ENCODE measurements at places on chromosomes 11 and 22.
A peak's percentile ranks its signal among the peaks of the same experiment; 100 is the strongest.

- DNase-seq, result peak; percentile 76
Measured at GRCh38 chr11:65817835-65818680, 15.7 kb upstream of the SNX32 start.

DNA sequence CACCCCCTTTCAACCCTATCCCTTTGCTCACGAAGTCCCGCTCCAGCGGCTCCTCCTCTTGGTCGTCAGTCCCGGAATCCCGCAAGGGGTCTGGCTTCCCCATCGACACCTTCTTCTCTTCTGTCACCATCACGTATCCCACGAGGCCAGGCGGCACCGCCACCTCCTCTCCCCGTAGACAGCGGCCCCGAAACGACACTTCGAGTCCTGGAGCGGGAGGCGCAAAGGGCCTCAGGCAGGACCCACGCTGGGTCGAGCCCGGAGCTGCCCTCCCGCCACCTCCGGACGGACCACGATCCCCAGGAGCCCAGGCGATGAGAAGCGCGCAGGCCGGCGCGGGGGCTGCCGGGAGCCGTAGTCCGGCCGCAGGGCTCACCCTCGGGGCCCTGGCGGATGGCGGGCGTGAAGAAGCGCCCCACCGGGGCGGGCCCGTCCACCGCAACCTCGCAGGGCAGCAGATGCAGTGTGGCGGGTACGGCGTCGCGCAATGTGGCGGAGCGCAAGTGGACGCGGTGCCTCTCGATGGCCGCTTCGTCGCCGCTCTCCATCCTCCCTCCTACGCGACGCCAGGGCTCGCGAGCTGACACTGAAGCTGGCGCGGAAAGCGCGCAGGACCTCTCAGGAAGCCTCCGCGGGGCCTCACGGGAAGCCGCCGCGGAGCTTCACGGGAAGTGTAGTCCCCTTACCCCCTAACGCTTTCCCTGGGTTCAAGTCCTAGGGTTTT lies at the start of gene RNASEH2C:
Gene RNASEH2C, minus strand, starts transcription at position 588 of the 724 bp plus-strand sequence. Its CDS starts 40 bp downstream, at position 548.
- peak; percentile 78 for DNase-seq

- no peak for DNase-seq
Measured at GRCh38 chr11:70510106-70510505, 111.8 kb downstream of the CTTN start.

GRCh38 chr22:31259798-31260473 lies 32.4 kb downstream of the PIK3IP1 start:
- DNase-seq, result no peak

DNA sequence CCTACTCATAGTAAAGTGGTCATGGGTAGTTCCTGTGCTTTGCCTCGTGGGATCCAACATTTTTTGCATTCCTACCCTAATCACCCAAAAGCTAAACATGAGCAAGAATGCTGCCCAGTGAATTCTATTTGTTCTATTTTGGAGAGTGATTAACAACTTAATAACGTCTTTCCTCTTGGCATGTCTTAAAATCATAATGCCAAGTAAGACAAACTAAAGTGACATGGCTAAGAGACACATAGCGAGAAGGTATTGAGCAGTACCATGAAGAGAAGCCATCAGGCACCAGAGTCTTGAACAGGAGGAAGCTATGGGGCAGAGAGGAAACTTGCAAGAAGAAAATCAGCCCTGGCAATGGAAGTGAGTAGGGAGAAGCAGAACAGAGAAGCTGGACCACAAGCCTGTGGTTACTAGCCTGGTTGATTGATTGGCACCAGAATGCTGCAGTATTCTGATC lies 32.0 kb downstream of the EXPH5 start:
- DNase-seq, result no peak

DNA sequence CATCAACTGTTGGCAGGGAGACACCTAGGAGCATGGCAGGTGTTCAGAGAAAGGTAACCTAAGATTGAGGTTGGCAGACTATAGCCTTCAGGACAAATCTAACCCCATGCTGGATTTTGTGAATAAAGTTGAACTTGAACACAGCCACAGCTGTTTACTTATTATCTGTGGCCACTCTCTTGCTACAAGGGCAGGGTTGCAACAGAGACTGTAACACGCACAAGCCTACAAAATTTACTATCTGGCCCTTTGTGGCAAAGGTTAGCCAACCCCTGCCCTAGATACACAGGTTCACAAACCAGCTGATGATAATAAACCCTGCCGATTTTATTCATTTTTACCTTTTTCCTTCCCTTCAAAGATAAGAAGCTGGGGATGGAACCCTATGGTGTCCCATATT lies 2.5 kb downstream of the THYN1 start:
- no peak for DNase-seq

DNA sequence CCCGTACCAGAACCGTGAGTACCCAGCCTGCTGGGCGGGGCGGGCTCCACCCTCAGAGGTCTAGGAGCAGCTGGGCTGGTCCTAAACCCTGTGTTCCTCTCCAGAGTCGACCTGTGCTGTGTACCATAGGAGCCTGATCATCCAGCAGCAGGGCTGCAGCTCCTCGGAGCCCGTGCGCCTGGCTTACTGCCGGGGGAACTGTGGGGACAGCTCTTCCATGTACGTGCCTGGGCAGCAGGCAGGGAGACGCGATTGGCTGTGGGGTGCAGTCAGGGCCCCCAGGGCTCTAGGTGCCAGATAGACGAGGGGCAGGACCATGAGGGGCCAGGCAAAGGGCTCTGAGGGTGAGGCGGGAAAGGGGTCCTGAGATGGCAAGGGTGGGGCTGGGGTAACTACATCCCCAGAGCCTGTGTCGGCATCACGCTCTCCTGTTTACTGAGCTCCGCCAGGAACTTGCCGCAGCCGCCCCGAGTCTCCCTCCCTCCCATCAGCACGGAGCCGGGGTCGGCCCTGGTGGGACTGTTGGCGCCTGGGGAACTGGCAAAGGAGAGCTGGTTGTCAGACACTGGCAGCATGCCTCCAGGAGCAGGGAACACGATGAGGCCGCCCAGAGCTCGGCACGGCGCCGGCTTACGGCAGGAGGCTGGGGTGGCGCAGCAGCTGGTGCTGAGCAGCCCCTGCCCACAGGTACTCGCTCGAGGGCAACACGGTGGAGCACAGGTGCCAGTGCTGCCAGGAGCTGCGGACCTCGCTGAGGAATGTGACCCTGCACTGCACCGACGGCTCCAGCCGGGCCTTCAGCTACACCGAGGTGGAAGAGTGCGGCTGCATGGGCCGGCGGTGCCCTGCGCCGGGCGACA lies 22.9 kb upstream of the MUC5B start:
- DNase-seq, result no peak

DNA sequence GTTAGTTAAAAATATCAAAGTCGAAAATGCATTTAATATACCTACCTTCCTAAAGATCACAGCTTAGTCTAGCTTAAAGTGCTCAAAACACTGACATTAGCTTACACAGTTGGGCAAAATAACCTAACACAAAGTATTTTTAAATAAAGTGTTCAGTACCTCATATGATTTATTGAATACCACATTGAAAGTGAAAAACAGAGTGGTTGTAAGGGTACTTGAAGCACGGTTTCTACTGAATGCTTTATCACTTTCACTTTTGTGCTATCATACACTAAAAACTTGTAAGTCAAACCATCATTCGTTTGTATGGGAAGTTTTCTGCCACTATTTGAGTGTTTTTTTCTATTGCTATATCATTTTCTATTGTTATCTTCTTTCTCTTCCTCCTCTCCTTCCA lies 36.6 kb downstream of the ZBTB44 start:
- DNase-seq, result no peak

DNA sequence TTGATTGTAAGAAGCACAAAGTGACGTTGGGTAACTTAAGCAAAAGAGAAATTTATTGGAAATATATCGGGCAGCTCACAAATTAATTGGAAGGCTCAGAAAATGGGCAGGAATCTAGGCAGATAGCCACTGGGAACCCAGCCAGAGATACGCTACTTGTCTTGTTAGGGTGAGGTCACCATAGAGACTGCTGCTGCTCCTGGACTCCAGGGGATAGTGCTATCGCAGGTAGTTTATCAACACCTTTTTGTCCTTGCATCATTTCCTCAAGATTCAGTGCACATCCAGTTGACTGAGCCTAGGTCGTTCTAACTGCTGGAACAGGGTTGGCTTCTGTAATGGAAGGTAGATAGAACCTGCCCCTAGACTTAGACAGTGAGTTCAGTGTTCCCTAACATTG lies 19.6 kb downstream of the AMOTL1 start:
- DNase-seq, result no peak

DNA sequence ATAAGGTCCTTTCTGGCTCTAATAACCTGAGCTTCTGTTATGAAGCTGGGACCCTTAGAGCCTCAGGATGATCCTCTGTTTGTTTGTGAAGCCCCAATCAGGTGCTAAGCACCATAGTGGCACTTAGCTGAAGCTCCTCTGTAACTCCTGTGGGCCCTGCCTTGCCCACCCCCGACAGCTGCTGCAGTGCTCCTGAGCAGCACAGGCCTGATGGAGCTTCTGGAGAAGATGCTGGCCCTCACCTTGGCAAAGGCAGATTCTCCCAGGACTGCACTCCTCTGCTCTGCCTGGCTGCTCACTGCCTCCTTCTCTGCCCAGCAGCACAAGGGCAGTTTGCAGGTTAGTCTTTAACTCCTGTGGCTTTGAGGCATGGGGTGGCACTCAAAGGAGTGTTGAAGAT lies 19.0 kb upstream of the CCDC134 start:
- DNase-seq, result no peak

DNA sequence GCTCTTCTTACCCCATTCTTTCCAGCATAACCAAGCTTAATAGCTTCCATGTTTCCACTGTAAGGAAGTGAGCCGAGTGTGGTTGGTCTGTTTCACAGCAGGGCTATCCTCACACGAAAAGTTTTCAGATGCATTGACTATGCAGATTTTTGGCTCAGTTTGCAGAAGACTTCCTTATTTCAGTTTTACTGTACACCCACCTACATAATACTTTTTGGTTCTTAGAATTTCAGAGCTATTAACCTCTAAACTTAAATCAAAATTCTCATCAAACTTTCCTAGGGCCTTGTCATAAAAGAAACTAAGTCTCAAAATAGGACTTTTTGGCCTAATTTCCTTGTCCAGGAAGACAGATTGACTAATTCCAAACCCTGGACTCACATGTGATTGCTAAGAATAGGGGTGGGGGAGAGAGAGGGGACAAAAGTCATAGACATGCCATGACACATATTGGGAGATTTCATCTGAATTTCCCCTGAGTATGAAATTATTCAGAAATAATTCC lies 7.3 kb upstream of the EHF start:
- DNase-seq, result no peak

GRCh38 chr22:42891008-42891407 lies 33.9 kb upstream of the ARFGAP3 start:
- DNase-seq, result no peak

DNA sequence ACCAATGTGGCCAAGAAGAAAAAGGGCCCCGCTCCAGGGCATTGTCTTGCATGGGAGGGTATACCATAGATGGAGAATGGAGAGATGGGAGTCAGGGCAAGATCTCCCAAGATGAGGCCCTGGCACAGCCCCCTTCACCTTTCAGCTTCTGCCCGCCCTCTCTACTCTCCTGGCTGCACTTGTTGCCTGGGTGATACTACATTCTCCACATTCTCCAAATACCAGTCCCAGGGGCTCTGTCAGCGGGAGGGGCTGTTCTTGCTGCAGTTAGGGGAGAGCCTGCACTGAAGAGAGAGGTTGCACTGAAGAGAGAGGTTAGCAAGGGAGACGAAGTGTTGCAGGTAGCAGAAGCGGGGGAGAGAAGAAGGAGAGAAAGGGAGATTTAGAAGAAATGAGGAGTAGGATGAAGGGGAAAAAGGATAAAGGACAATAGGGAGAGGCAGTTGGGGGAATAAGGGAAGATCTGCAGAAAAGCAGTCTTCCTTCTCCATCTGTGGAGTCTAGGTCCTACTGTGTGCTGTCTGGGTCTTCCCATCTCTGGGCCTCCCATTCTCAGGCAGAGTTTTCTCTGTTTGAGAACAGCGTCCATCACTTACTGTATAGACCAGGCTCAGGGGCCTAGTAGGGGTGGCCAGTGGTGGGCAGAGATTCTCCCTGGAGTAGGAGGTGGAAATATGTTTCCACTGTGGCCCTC lies 8.0 kb downstream of the PHLDB1 start:
- DNase-seq, result no peak

DNA sequence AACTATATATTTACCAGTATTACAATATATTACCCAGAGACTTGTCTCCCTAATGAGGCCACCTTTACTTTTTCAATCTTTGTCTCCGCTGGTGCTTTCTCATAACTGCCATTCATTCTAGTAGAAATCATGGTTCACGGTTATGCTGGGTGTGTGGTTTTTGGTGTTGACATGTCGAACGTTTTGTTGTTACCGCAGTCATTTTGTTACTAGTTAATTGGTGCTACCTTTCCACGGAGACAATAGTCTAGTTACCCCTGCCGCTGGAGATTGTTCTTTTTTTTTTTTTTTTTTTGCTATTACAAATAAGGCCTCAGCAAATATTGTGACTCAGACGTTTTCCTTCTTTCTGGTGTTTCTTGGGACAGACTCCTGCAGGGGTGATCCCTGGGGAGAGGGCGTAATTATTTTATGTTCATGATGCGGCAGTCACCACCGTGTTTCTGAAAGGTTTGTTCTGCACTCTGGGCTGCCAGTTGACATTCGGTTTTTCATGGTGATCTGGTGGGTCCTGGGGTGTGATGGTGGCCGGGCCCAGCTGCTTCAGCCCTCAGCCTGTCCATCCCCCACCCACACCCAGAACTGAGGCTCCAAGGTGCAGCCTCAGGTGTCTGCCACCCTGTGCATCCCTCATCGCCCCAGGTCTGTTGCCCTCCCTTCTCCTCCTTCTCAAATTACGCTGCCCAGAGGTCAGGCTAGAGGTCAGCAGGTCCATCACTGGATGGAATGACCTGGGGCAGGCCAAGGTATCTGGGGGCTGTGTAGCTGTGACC lies 28.6 kb downstream of the LRP5 start:
- no peak for DNase-seq

DNA sequence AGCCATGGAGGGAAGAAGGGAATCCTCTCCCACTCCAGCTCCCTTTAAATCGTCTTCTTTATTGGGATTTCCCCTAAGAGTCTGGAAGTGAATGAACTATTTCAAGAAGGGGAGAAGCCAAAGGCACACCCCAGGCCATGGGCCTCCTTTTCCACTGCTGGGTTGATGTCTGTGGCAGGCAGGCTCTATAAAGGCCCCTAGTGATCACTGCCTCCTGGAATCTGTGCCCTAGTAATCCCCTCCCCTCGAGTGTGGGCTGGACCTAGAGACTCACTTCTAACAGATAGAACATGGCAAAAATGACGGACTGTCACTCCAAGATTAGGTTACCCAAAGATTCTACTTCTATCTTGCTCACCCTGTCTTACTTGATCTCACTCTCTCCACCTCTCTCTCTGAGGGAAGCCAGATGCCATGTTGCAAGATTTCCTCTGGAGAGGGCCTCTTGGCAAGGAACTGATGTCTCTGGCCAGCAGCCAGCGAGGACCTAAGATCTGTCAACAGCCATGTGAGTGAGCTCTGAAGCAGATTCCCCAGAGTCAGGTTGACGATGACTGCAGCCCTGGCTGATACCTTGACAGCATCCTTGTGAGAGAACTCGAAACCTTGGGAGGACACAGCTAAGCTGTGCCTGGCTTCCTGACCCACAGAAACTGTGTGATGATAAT lies 444.8 kb downstream of the SOX6 start:
- no peak for DNase-seq

GRCh38 chr11:112457532-112457931 lies 196.9 kb upstream of the PLET1 start:
- no peak for DNase-seq
